ENCODE measurements at places on chromosomes 12 and 14.

DNA sequence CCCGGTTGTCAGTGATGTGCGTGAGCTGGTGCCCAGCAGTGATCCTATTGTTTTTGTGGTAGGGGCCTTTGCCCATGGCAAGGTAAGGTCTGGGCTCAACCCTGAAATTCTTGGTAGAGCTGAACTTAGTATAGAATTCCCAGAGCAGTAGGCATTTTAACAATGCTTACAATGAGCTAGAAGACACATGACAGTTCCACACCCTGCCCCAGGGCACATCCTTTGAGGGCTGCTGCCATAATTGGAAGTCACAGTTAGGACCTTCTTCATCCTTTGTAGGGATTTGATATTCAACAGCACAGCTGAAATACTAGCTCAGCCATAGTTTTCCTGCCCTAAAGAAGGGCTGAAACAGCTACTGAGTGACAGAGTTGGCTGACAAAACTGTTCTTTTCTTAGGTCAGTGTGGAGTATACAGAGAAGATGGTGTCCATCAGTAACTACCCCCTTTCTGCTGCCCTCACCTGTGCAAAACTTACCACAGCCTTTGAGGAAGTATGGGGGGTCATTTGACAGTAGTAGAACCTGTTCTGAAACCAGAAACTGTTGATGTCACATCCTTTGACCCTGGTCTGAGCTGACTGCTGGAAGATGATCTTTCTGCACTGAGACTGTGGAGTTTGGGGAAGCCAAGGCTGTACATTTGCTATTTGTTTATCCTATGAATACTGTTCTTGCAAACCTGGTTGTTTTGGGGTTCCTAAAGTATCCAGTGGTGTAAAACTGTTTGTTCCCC lies 4.8 kb downstream of the EMG1 start:
- DNase-seq = no peak

DNA sequence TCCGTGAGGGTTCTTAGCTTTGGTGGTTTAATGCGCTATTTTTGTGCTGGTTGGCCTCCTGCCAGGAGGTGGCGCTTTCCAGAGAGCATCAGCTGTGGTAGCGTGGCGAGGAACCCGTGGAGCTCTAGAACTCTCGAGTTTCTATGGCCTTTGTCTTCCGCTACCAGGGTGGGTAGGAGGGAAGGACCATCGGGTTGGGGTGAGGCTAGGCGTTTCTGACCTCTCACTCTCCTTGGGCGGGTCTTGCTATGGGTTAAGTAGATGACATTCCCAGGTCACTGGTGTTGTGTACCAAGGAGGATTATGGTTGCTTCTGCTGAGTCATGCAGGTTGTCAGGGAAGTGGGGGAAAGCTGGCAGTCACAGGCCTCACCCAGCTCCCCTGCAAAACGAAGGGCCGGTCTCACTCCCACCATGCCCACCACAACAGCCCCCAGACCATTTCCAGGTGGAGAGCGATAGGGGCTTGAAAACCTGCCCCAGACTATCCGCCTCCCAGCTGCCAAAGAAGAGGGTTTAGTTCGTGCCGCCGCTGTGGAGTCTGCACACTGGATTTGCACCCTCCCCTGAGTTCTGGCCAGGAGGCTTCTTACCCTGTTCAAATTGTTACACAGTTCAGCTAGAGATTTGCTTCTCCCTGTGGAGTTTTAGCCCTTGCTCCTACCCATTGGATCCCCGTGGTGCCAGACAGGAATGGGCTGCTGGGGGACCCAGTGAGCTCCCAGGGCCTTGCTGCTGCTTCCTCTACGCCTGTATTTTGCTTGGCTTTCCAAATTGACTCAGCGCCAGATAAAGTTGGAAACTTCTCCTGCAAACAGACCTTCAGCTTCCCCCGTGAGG lies 21.9 kb downstream of the RNFT2 start:
- DNase-seq = no peak

DNA sequence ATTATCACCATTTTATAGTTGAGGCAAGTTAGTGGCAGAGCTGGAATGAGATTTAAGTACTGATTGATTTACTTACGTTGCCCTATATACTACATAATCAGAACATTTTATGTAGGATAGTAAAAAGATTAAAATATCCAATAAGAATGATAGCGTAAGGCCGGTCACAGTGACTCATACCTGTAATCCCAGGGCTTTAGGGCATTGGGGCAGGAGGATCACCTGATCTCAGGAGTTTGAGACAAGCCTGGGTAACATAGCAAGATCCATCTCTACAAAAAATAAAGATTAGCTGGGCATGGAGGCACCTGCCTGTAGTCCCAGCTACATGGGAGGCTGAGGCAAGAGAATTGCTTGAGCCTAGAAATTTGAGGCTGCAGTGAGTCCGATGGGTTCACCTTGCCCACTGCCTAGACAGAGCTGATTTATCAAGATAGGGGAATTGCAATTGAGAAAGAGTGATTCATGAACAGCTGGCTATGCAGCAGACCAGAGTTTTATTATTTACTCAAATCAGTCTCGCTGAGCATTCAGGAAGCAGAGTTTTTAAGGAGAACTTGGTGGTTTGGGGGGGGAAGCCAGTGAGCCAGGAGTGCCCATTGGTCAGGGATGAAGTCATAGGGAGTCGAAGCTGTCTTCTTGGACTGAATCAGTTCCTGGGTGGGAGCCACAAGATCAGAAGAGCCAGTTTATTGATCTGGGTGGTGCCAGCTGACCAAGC lies 24.7 kb upstream of the SGPP1 start:
- DNase-seq = no peak

DNA sequence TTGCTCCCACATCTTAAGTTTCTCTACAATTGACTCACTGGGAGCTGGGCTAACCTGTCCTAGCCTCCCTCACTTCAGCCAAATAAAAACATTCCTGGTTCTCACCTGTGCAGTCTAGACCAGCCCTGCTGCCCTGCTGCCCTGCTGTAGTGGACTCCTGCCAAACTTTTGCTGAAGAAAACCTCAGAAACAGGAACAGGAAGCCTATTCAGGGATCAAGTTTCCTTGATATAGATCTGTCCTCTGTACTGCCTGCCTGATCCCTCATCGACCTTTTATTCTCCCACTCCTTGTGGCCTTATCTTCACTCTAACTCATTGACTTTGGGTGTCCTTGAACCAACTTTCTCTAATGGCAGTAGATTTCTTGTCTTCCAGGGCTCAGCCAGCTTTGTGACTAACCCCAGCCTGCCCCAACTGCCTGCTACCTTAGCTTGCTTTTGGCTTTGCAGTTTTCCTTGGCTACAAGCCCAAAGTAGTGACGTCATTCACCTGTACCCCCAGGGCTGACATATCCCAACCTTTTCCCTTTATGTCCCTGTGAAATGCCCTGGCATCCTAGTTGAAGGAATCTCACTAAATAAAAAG lies 234.8 kb downstream of the DUSP6 start:
- DNase-seq = no peak

- no peak for DNase-seq
Measured at GRCh38 chr12:17949558-17950141, 140.3 kb downstream of the RERGL start.
